ENCODE measurements at places on chromosomes 13 and 19.

GRCh38 chr13:109665781-109666249 lies 120.6 kb downstream of the IRS2 start:
- DNase-seq, result no peak

DNA sequence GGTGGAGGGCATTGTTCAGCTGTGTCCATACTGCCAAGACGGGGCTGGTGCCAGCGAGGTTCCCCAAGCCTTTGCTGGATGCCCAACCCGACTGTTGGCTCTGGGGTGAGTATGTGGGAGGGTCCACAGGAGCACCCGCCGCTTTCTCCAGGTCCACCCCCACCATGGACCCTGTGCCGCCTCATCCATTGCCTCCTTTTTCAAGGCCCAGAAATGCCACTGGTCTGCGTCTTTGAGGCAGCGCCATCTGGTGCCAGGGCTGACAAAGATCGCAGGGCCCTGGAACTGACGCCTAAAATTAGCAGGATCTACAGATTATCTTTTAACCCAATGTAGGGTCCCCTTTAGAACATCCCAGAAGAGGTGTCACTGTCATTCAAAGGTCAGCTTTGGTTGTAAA lies 34.6 kb downstream of the NFIX start:
- DNase-seq, result no peak

GRCh38 chr13:23570099-23570920 lies at the start of gene TNFRSF19:
TNFRSF19 (plus strand) TSS chr13:23570412; CDS start chr13:23590184, 19,772 bp downstream.
- no peak for DNase-seq

GRCh38 chr13:54183166-54183565 lies 1154.6 kb downstream of the OLFM4 start:
- DNase-seq, result no peak

DNA sequence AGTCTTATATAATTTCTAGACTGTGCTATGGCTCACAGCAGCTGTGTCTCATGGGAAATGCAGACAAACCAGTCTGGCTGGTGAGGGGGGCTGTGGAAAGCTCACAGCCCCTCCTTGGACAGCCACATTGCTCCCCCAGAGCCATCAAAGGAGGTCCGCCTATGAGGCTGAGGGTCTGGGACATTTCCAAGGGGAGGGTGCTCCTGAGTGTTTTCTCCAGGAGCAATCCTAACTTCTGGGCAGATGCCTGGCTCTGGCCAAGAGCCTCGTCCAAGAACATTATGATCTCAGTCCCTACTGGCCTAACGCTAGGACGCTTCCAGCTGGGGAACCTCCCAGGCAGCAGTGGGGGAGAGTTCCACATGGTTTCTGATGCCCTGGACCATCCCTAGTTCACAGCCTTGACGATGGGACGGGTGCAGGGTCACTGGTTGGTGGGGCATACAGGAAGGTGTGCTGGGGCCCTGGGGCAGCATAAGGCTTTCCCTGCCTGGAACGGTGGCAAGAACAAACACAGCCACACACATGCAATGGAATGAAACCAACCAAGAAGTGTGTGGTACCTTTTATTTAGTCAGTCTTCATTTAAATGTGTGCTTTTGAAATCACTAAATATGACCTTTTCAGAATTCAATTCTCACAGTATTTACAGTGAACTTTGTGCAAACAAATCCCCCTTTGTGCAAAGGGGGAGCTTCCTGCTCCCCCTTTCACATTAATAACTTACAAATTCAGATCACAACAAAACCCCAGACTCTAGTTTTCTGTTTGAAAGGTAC lies 60.6 kb downstream of the CDADC1 start:
- no peak for DNase-seq

GRCh38 chr19:17611462-17612244 lies 56.2 kb downstream of the COLGALT1 start:
- DNase-seq, result no peak

- no peak for DNase-seq
Observed at GRCh38 chr19:58332697-58333096, 5.9 kb downstream of the ZSCAN22 start.

GRCh38 chr13:83190020-83190419 lies 692.3 kb downstream of the SLITRK1 start:
- DNase-seq, result no peak

GRCh38 chr19:37227996-37228395 lies 10.0 kb downstream of the ZNF383 start:
- DNase-seq, result no peak

DNA sequence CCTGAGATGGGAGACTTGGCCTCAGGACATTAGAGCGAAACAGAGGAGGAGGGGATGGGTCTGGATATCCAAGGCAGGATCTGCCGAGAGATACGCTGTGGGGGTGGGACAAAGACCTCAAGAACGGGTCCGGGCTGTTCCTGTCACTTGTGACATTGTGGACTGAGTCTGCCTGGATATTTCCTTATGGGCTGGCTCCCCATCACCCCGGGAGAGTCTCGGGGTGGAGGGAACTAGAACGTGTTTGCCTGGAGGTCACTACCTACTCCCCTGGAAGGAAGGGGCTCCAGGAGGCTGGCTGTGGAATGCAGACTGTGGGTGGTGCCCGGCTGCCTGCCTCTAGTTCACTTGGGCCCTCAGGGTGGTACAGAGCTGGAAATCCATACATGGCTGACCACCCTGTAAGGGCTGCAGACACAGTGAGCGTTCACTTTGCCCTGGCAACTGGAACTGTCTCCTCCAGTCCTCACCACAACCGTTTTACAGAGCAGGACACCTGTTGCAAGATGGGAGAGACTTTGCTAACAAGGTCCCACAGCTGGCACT lies 26.4 kb downstream of the DNM2 start:
- no peak for DNase-seq

DNA sequence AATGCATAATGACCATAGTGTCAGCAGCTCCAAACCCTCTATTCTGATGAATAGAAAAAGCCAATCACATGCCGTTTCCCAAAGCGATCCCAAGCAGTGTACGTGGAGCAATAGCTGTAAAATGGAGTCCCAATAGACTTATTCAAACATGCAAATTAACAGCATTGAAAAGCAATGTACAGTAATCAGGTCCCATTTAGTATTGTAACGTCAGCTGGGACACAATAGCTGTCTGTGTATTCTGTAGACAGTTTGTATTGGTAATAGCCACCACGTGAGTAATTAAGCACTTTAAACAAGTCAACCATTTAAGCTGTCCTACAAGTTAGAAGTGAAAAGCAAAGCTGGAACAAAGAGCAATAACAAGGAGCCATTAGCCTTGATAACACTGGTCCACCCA lies 698.2 kb downstream of the PCDH17 start:
- DNase-seq, result no peak

DNA sequence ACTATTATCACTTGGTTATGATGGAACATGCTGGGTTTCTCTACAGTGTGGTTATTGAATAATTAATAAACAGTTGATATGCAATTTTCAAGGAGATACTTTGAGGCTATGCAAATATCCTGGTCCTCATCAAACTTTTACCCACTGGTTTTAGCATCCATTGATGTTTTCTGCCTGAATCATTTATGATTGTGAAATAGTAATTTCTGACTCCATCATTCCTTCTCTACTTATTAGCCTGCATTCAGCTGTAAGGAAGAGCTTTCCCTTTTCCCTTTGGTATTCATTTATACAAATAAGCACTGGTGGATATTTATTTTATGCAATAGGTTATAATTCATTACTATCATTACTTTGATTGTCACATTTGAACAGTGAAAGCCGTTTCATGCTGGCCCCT lies 13.9 kb upstream of the DNAJC15 start:
- no peak for DNase-seq

DNA sequence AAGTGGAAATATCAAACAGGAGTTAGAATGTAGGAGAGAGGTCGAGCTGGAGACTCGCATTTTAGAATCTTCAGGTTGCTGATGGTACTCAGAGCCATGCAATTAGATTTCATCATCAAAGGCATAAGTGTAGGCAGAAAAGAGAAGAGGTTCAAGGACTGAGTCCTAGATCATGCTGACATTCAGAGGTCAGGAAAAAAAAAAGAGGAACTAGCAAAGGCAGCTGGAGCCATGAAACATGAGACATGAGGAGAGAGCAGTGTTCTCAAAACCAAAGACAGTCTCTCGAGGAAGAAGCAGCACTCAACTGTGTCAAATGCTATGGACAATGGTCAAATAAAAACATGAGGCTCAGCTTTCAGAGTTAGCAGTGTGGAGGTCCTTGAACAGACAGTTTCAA lies 12.4 kb upstream of the TPP2 start:
- no peak for DNase-seq

DNA sequence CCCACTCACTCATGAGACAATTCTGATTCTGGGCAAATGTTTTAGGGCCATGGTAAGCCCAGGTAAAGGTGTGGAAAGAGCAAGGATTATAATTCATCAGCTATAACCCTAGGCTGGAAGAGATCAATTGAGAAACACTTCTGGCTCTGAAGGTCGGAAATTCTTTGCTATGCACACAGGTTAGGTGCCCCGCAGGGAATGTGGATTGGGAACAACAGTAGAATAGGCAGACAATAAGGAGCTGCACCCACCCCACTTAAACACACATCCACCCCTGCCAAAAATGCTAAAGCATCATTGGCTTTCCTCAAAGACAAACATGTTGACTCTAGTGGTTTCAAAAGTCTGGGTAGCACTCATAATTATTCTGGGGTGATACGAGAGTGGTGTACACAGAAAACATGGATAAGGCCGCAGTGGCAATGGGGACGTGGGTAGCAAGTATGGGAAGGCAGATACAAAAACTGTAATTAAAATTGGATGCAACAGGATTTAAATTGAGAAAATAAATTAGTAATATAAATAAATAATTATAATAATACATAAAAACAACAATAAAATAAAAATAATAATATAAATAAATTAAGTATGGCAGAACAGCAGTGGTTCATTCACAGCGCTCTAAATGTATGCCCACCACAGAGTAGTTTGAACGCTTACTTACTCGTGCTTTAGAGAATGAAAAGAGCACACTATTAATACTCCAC lies 8.6 kb downstream of the EFNB2 start:
- DNase-seq, result no peak

- no peak for DNase-seq
Observed at GRCh38 chr13:59458908-59459579, 704.7 kb downstream of the DIAPH3 start.

DNA sequence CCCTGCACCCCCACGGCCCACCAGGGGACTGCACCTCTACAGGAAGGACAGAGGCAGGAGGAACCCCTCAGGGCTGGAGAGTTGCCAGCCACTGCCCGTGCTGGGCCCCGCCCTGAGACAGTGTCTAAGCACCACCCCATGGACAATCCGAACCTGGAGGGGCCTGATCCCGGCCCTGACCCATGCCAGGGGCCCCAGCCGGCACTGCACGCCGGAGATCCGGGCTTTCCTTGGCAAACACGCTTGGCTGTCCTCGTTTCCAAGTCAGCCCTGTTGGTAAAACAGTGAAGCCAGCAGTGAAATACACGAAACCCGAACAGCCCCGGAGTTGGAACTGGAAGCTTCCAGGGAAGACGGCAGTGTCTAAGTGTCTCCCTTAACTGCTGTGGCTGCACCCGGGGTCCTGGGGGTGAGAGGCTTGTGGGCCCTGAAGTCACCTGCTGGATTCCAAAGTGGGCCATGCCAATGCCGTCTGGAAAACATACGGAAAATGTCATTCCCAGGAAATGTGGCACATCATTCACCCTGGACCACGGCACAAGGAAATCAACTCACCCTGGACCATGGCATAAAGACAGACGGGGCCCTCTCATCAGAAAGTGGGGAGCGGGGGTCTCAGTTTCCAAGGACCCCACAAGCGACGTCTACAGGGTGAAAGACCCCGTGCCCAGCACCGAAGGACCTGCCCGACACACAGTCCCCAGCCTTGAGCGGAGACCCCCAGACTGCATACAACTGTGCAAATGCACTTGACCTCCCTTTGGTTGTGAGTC lies 30.9 kb downstream of the RASA3 start:
- DNase-seq, result no peak

- DNase-seq, result no peak
Observed at GRCh38 chr13:93625536-93625935, 398.9 kb downstream of the GPC6 start.

DNA sequence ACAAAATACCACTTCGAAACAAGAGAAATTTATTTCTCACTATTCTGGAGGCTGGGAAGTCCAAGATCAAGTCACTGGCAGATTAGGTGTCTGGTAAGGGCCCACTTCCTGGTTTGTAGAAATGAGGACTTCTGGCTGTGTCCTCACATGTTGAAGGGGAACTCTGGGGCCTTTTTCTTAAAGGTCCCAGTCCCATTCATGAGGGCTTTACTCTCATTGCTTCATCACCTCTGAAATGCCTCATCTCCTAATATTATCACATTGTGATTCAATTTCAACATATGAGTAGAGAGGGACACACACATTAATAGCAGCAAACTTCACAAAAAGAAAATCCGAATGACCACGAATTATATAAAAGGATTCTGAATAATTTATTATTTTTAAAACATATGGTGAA lies 21.6 kb upstream of the SIGLEC14 start:
- no peak for DNase-seq

DNA sequence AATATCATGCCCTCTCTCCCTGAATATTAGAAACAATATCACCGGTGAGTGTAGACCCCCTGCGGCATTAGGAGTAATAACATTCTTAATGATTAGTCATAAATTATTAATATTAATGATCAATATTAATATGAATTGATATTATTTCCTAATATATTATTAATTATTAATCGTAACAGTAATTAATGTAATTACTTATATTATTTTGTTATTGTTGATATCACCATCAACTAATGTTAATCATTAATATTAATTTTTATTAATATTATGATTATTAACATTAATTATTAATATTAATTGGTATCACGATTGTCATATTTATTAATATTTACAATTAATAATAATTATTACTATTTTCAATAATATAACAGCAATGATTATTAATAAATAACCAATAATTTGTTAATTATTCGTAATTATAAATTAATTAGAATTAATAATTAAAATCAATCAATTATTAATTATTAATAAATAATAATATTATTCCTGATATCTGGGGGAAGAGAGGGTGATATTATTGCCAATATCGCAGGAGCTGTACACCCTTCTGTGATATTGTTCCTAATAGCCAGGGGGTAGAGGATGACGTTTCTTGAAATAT lies 528.8 kb upstream of the PCDH20 start:
- no peak for DNase-seq

DNA sequence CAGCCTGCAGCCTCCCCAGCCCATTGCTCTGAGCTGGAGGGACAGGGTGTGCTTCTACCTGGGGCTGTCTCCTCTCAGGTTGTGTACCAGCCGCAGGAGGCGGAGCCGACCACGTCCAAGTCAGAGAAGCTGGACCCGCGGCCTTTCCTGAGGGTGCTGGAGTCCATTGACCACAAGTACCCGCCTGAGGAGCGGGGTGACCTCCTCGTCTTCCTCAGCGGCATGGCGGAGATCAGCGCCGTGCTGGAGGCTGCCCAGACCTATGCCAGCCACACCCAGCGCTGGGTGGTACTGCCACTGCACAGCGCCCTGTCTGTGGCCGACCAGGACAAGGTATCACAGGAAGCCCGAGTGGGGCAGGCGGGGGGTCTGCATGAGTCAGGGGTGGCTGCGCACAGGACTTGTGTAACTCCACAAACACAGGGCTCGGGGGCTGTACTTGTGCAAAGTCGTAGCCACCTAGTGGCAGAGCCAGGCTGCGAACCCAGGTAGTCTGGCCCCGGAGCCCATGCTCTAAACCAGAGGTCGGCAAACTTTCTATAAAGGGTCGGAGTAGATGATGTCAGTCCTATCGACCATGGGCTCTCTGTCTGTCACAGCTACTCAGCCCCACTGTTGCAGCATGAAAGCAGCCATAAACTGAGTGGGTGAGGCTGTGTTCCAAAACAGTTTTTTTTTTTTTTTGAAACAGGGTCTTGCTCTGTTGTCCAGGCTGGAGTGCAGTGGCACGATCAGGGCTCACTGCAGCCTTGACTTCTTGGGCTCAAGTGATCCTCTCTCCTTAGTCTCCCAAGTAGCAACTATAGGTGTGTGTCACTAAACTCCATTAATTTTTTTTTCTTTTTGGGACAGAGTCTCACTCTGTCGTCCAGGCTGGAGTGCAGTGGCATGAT lies 8.9 kb downstream of the DHX34 start:
- no peak for DNase-seq

Data from cortex of kidney (tissue), 1 donor.